ENCODE measurements at places on chromosomes 2 and 18.

DNA sequence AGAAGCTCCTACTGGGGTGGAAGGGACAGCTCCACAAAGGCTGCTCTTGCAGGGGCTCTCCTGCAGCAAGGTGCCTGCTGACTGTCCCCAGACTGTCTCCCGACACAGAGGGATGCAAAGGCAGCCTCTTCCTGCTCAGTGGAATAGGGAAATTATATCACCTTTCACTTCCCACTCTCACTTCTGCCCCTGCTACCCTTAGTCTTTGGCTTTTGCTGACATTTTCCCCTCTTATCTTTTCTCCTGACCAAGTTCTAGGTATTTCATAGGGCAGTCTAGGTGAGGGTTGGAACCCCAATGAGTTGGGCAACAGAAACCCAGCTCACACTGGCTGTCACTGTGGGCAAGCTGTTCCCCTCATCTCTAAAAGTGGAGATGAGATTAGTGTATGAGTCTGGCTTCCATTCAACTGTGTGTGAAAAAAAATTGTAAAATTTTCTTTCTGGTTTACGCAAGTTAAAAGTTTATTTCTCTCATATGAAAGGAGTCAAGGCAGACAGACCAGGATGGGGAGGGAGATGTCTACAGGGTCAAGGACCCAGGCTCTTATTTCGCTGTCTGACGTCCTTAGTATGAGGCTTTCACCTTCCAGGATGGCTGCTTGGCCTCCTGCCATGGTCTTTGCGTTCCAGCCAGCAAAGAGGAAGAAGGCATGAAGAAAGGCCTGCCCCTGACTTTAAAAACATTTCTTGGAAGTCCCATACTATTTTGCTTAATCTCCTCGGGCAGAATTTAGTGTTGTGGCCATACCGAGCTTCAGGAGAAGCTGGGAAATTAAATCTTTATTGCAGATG, 7.5 kb upstream of the MOCOS start:
- DNase-seq: peak; percentile 76

GRCh38 chr18:7436166-7436565, 130.9 kb upstream of the PTPRM start:
- DNase-seq: no peak

DNA sequence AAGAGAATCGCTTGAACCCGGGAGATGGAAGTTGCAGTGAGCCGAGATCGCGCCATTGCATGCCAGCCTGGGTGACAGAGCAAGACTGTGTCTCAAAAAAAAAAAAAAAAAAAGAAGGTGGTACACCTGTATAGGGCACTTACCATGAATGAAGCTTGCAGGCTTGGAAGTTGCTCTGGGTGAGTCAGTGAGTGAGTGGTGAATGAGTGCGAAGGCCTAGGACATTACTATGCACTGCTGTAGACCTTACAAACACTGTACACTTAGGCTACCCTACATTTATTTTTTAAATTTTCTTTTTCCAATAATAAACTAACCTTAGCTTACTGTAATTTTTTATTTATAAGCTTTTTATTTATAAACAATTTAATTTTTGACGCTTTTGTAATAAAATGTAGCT, 78.4 kb upstream of the ATG16L1 start:
- no peak for DNase-seq

GRCh38 chr2:1010415-1010930, 59.8 kb downstream of the SNTG2 start:
- peak; percentile 18 for DNase-seq

- peak; percentile 65 for DNase-seq
These were observed 17.6 kb downstream of the MRPL35 start for GRCh38 chr2:86216575-86217555.

DNA sequence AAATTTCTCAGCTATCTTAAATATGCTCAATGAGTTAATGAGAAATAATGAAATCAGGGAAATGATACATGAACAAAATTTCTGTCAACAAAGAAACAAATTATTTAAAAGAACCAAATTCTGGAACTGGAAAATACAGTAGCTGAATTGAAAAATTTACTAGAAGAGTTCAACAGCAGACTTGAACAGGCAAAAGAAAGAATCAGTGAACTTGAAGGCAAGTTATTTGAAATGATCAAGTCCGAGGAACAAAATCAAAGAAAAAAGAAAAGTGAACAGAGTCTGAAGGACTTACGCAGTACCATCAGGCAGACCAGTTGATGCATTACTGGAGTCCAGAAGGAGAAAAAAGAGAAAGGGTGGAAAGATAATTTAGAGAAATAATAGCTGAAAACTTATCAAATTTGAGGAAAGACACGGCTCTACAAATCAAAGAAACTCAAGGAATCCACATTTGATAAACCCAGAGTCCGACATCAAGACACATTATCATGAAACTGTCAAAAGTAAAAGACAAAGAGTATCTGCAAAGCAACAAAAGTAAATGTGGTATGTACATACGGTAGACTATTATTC, 83.6 kb downstream of the CCDC138 start:
- no peak for DNase-seq

- DNase-seq: no peak
These were observed 52.8 kb downstream of the EIF2AK3 start for GRCh38 chr2:88574445-88574844.

DNA sequence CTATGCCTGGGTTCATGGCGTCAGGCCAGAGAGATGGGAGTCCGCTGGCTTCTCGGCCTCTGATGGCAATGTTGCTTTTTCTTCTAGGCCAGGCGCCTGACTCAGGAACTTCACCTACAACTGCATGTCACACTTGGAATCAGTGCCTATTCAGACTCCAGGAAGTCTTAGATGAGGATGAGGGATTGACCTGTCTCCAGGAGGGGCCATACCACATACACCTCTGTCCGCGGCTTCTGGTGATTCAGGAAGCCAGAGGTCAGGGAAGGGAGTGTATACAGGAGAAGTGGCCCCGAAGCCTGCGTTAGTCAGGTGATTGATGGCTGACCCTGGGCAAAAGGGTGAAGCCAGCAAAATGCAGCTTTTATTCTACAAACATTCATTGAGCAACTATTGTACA, 109.1 kb upstream of the RMDN2 start:
- DNase-seq: no peak

GRCh38 chr2:230758566-230759480, 46.2 kb downstream of the CAB39 start:
- peak; percentile 82 for DNase-seq

- no peak for DNase-seq
These were observed 1.1 kb downstream of the NAT8 start for GRCh38 chr2:73640946-73641766.

DNA sequence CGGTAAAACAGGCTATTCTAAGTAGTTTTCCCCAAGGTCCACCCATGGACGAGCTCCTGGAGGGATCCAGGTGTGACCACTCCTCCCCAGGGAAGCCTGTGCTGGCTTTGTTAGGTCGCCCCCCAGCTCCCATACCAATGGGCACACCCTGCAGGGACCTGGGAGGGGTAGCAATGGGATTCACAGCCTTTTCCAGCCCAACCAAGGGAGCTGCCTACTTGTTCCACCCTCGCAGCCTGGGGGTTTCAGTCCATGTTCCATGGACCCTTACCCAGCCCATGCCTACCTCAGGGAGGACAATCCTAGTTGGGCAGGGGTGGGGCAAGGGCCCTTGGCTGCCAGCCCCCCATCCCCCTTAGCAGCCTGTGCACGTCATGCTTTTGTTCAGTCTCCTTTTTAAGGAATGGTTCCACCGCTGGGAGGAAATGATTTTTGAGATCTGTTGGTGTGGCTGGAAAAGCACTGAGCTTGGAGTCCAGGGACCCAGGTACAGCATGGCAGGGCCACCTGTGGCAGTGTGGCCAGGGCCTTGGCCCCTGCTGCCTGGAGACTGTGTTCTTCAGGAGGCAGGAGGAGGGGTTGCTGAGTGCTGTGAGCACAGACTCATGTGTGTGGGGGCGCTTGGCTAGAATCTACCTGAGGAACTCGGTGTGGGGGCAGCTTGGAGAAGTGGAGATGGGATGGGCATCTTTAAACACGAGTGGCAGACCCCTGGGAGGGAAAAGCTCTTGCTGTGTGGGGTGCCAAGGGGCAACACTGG, 166.8 kb downstream of the TWIST2 start:
- no peak for DNase-seq

- peak; percentile 51 for DNase-seq
These were observed 110.6 kb upstream of the SLC35G4 start for GRCh38 chr18:11498821-11499220.

DNA sequence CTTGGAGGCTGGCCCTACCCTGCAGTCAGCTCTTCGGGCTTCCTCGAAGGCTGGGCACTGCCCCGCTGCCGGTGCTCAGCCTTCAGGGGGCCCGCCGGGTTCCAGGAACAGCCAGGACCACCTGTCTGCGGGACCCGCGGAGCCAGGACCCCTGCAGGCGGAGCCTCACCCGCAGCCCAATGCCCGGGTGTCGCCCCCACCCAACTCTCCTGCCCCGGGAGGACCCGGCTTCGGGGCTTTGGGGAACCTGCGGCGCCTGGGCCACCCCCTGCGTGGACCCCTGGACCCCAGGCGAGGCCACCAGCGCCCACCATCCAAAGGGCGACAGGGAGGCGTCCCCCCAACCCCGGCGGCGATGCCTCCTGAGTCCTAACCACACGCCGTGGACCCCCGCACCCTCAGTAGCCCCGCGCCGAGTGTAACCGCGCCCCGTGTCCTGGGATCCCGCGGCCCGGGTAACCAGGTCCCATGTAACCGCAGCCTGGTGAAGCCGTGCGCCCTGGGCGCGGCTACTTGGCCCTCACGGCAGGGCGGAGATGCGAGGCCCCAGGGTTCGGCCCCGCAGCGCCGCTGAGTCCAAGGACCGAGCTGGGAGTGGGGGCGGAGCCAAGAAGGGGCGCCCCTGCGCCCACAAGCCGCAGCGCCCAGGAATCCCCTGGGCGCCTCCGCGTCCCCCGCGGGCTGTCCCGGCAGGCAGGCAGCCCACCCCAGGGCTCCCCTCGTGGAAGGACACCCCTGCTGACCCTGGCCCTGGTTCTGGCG, 11.0 kb upstream of the UBE2F start:
- no peak for DNase-seq

- DNase-seq: no peak
These were observed 143.7 kb upstream of the SYT4 start for GRCh38 chr18:43420950-43421349.

DNA sequence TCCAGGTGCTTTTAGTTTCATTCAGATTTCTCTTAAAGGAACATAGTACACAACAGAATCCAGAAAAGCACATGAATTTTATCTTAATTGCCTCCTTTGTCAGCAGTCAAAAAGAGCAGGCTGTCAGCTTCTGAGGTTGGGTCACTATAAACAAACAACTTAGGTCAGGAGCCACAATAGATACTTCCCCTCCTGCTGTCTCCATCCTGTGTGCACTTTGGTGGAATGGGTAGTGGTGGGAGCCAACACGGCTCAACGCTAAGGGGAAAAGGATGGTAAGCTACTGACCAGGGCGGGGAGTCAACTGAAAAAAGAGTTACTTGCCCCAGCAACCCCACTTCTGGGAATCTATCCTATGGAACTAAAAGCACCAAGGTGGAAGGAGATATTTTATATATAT, 121.9 kb downstream of the PAX3 start:
- DNase-seq: no peak

DNA sequence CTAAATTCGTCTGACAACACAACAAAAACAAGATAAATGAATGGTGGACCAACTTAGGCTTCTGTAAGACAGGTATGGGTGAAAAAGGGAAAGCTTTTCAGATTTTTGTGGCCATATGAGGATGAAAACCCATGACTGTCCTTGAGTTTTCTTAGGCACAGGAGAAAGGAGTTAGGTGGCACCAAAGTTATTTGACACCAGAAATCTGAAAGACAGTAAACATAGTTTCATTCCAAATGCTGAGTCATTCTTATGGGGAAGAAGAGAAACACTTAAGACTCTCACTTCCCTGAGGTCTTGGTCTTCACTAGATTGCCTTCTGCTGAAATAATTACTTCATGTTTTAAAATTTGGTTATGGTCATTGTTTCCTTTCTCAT, 5.2 kb upstream of the GPD2 start:
- DNase-seq: peak; percentile 74

DNA sequence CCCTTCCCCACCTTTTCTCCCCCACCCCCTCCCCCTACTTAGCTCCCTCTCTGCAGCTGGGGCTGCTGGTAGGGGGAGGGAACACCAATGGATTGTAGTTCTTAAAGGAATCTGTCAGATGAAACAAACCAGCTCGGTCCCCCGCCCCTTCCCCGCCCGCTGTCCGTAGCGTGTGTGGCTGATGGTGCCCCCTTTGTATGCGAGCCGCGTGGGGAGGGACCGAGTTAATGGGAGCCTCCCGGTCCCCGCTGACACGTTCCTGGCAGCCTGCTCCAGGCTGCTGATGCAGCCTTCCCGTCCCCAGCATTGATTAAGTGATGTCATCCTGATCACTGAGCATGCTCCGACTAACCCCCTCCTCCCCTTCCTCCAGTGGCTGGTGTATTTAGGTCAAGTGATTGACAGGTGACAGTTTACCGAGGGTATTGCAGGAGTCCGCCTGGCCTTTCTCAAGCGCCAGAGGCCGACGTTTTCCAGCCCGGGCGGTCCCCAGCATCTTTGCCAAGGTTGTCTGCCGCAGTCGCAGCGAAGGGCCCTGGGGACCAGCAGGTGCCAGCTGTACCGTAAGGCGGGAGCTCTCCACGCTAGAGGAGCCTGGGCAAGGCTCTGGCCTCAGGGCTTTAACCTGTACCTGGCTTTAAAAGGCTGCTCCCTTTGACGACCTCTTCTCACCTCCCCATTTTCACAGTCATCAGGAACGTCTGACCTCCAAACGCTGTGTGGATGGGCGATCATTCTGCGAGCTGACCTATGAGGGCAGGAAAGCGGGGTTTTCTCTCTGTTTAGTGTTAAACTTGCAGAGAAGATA, 1.8 kb downstream of the KIF5C start:
- DNase-seq: no peak

- no peak for DNase-seq
These were observed 356.7 kb downstream of the TGIF1 start for GRCh38 chr18:3806656-3807055.

DNA sequence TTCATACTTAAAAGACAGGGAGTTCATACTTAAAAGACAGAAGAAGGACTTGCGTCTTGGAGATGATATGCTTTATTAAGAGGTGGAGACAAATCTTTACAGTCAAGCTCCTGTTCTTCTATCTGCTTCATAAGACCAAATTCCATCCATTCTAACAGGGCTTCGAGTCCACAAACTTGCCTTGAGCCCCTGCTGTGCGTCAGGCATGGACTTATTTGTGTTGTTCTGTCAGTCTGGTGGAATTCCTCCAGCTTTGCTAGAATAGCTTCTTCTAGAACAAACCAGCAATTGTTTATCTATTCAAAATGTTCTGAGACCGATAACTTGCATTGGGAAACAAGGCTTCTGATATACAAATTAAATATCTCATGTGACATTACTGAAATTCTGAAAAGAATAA, 73.9 kb upstream of the SOX11 start:
- DNase-seq: no peak
